ENCODE measurements at places on chromosomes 6 and 20. TPM values are rescaled to one million over a fixed set of nuclear protein-coding genes. Genes with fewer than 3 reads are reported as not detected.

SSTR4 gene
- total RNA-seq = not detected

GSTA3 gene
- not detected for total RNA-seq

SLC22A2 gene
- total RNA-seq = not detected

GRCh38 chr6:84218091-84218490 is 9.4 kb downstream of the CEP162 start:
- no peak for DNase-seq

DNA sequence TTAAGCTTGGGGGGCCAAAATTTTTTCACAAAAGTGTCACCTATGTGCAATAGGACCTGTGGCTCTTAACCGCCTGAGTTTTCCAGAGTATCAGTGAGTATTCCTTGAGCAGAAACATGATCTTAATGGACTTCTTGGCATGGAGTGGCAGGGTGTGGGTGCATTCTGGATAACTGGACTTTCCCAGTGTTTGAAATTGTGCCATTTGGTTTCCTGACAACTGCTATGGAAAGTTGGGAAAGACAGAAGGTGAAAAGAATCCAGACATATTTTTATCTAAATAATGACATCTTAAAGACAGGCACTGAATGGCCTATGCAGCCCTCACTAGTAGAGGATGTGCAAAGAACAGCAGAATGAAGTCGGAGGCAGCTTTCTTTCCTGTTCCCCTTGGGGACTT is 34.3 kb upstream of the ADTRP start:
- no peak for DNase-seq

GRCh38 chr6:112478036-112478435 is 130.9 kb downstream of the RFPL4B start:
- DNase-seq = no peak

Data from progenitor cell of endocrine pancreas (in vitro differentiated cells).